ENCODE measurements at places on chromosomes 2 and 18. TPM values are rescaled to one million over a fixed set of nuclear protein-coding genes. Genes with fewer than 3 reads are reported as not detected.

The PDCD1 gene
- polyA plus RNA-seq, result 0.20 TPM

The MYOM1 gene
- polyA plus RNA-seq, result 3.1 TPM

The NCK2 gene
- polyA plus RNA-seq, result 52.0 TPM

The CYRIA gene
- polyA plus RNA-seq, result 5.7 TPM

The LHCGR gene
- not detected for polyA plus RNA-seq

The STARD6 gene
- polyA plus RNA-seq, result 0.75 TPM

The UGT1A4 gene
- not detected for polyA plus RNA-seq

The NETO1 gene
- polyA plus RNA-seq, result 2.6 TPM

The SRBD1 gene
- 5.9 TPM for polyA plus RNA-seq

The LRP1B gene
- 0.98 TPM for polyA plus RNA-seq

The HJURP gene
- 18.9 TPM for polyA plus RNA-seq

The NOSTRIN gene
- polyA plus RNA-seq, result 1.2 TPM

The KLHL14 gene
- 9.5 TPM for polyA plus RNA-seq

The RPIA gene
- polyA plus RNA-seq, result 16.0 TPM

The SERPINB7 gene
- polyA plus RNA-seq, result not detected

The DSC2 gene
- polyA plus RNA-seq, result 0.22 TPM

The MRO gene
- polyA plus RNA-seq, result 7.2 TPM

The TTC39C gene
- polyA plus RNA-seq, result 6.3 TPM

The DOK6 gene
- polyA plus RNA-seq, result 1.6 TPM

The PROKR1 gene
- polyA plus RNA-seq, result not detected

The COL4A3 gene
- polyA plus RNA-seq, result 0.15 TPM

The MC5R gene
- not detected for polyA plus RNA-seq

The MSH6 gene
- 47.1 TPM for polyA plus RNA-seq

The PAIP2B gene
- polyA plus RNA-seq, result 19.4 TPM
